D721Med (cell line): ENCODE measurements at places on chromosomes 11 and 22.

GRCh38 chr11:75920848-75921247, 105.8 kb downstream of the UVRAG start:
- no peak for DNase-seq

- DNase-seq = no peak
Measured at GRCh38 chr22:49297871-49298721, 529.6 kb downstream of the BRD1 start.

- DNase-seq = no peak
Measured at GRCh38 chr22:20644071-20644642, 129.8 kb upstream of the SERPIND1 start.

GRCh38 chr11:69525516-69526452, 44.3 kb downstream of the LINC01488 start:
- DNase-seq = no peak

DNA sequence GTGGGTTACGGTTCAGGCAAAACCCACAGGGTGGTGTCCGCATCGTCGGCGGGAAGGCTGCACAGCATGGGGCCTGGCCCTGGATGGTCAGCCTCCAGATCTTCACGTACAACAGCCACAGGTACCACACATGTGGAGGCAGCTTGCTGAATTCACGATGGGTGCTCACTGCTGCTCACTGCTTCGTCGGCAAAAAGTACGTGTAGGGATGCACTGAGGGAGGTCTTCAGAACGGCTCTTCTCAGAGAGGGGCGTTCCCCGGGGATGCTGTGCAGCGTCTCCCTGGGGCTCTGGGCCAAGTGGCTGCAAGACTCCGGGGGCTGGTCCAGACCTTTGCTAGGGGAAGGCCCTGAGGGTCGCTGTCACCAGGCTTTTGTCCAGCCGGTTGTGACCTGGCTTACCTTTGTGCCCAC, 1.3 kb downstream of the ACR start:
- DNase-seq = no peak

- DNase-seq = no peak
Measured at GRCh38 chr11:101748572-101749344, 165.0 kb upstream of the TRPC6 start.

GRCh38 chr22:25853501-25854284, 111.7 kb downstream of the MYO18B start:
- no peak for DNase-seq

GRCh38 chr11:1744891-1745700, 5.3 kb downstream of the IFITM10 start:
- DNase-seq = no peak

DNA sequence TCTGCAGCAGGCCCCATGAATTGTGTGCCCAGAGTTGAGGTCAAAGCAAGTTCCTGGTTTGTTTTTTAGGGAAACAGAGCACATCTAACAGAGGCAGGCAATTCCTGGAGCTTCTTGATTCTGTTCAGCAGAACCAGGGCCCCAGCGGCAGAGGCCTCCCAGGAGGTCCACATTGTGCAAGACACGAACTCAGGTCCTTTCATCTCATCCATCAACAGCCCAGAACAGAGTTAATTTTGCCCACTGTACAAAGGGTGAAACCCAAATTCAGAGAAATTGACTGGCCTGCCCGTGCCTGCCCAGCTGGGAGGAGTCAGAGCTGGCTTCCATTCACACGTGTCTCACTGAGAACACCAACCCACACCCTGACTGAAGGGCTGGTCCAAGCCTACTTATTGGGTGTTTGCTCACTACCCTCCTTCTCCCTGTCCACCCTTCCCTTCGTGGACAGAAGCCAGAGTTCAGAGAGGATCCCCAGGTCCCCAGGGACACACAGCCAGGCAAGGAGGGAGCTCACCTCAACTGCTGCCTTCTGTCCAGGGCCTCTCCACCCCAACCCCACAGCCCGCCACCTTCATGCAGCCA, 607.1 kb downstream of the TBC1D22A start:
- no peak for DNase-seq

DNA sequence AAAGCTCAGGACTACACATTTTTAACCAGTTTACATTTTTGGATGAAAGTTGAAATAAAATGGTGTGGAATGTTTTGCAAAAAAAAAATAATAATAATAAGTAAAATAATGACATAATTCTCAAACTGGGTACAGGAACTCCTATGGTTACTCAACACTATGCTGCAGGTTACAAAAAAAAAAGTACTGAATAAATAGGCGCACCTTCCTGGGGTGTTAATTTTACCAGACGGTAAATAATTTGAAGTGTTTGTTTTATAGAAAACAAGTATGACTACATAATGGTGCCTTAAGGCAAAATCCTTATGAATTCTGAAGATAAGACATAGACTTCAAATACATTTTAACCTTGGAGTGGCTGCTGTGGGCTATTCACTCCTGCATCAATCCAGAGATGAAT, 76.5 kb downstream of the RELT start:
- DNase-seq = no peak

- DNase-seq = no peak
Measured at GRCh38 chr11:102762361-102762767, 18.1 kb downstream of the MMP10 start.

DNA sequence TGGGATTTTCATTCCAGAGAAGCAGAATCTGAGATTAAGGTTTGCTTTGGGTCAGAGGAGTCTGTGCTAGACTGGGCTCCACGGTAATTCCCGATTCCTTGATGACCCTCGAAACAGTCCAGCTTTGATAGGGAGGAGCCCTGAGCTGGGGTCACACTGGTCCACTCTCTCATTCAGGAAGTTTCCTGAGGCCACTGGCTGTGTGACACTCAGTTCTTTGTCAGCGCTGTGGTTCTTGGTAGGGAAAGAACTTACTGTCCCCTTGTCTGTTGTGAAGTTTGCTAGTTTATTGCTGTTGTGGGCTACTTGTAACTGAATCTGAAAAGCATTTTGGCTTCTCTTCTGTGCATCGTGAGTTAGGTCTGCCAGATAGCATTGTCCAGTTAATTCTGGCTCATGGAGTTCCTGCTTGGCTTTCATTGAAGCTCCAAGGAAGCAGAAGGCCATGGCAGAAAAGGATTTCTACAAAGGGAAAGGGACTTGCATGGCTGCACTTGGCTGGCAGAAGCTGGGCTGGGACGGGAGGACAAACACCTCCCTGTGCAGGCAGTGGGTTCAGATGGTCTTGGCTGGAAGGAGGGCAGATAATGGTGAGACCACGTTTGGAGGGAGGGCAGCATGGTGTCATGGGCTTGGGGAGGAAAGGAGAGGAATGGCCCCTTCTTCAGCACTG, 23.3 kb downstream of the BCR start:
- DNase-seq = no peak

DNA sequence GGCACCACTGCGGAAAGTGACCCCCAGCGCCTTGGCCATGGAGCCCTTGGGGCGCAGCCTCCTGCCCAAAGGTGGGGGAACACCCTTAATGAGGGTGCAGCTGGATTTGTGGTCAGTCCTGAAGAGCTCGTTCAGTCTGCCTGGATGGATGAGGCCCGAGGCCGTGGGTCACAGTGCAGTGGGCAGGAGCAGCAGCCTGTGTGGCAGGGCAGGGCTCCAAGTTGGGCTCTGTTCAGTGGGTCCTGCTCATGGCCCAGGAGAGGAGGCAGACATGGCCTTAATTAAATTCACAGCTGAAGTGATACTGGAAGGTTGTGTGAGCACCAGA, 33.3 kb downstream of the FAM83F start:
- DNase-seq = no peak

DNA sequence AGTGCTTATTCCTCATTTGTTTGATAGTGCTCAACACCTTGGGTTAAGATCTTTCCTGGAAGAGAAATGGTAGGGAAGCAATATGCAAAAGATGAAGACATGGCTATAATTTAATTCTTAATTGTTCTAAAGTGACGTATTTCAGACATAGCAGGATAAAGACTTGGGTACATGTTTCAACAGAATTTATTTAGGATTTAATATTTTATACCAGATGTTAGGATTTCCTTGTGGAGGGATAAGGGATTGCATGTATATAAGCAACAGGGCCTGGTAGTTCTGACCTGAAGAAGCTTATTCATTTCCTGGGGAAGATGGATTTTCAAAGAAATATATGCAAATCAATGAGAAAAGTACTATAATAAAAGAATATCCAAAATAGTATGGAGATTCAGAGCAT, 163.8 kb downstream of the FAT3 start:
- no peak for DNase-seq

DNA sequence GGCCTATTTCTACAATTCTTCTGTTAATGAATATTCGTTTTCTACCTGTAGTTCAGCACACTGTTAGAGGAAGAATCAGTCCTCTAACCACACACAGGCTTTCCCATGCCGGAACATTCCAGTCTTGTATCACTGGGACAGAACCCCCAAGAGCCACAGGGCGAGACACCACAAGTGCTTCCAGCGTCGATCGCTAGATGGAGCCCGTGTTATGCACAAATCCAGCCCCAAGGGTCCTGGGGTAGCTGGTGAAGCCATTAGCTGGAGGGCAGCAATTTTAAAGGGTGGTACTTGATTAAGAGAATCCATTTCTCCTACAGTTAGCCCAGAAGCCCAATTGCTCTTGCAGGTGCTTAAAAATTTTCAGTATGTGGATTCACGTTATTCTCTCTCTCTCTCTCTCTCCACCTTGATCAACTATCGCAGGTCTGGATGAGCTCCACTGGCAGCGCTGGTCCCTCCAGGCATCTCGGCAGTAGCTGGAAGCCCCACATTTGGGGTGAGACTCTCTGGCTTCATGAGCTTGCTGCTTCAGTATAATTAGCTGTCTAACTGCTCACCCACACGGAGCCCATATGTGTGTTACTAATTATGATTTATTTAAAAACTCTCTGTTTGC, 148.2 kb upstream of the SNX19 start:
- peak; percentile 47 for DNase-seq

DNA sequence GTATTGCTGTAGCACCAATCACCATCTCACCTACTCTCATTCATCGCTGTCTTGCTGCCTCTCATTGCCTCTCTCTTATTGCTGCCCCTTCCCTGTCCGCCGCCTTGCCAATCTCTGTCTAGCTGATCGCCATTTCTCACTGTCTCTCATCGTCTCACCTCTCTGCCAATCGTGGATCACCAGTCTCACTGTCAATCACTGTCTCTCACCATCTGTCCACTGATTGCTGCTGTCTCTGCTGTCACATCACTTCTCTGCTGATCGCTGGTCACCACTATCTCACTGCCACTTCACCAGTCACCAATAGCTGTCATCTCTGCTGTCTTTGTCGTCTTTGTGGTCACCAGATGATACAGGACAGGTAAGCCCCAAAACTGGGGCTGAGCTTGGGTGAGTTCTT, 20.6 kb upstream of the RNASEH2C start:
- DNase-seq = no peak

DNA sequence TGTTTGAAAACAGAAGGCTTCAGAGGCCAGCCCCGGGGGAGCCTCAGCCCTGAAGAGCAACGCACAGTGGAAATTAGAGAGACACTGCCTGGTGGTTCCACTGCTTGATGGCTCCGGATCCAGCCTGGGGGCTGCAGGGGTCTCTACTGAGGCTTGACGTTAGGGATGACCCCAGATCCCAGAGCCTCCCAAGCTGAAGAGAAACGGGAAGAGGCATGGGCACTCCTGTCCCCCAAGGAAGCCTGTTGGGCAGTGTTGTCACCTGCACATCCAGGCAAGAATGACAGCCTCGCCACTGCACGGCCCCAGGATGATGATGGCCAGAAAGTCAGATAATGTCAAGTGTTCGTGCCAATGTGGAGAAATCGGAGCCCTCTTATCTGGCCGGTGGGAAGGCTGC, 56.8 kb upstream of the FGF3 start:
- no peak for DNase-seq

GRCh38 chr11:92384358-92384757, 159.7 kb downstream of the FAT3 start:
- DNase-seq = no peak

DNA sequence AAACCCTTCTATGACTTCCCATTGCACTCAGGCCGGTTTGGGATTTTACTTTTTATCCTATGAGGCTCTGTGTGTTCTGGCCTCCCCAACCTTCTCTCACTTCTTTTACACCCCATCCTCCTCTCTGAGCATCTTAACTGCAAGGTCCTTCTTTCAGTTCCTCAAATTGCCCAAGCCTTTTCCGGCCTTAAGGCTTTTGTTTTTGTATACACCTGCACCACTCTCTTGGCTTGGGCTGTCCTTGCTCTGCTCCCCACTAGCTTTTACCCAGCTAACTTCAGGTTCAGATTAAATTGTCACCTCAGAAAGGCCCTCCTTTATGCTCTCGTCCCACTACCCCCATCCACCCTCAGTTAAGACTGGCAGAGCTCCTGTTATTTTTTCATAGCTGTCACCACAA, 55.5 kb downstream of the FAM83F start:
- DNase-seq = no peak

DNA sequence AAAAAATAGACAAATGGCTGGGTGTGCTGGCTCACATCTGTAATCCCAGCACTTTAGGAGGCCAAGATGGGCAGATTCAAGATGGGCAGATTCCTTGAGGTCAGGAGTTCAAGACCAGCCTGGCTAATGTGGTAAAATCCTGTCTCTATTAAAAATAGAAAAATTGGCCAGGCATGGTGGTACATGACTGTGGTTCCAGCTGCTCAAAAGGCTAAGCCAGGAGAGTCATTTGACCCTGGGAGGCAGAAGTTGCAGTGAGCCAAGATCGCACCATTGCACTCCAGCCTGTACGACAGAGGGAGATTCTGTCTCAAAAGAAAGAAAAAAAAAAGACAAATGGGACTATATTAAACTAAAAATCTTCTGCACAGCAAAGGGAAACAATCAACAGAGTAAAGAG, 55.4 kb downstream of the USP35 start:
- no peak for DNase-seq
